Kidney tubule cell (primary cell): ENCODE measurements at places on chromosomes 7 and 10.

GRCh38 chr7:43764039-43764761 is 5.7 kb downstream of the BLVRA start:
- peak; percentile 45 for DNase-seq

DNA sequence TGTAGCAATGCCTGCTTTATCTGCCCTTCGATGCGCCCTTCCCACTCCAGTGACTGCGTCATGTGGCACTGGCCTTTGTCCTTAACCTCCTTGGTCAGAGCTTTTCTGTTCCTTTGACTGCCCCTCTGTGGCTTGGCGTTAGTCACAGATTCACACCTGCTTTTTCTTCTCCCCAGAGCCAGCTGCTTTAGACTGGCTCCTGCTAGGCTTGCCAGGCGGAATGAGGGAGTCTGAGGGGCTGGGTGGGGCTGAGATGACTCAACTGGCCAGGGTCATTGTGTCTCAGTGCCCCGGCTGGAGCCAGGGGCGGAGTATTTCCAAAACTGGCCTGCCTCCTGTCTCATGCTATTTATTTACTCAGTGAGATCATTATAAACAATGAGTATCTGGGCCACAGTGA is 194.1 kb downstream of the EMX2 start:
- DNase-seq: peak; percentile 88

DNA sequence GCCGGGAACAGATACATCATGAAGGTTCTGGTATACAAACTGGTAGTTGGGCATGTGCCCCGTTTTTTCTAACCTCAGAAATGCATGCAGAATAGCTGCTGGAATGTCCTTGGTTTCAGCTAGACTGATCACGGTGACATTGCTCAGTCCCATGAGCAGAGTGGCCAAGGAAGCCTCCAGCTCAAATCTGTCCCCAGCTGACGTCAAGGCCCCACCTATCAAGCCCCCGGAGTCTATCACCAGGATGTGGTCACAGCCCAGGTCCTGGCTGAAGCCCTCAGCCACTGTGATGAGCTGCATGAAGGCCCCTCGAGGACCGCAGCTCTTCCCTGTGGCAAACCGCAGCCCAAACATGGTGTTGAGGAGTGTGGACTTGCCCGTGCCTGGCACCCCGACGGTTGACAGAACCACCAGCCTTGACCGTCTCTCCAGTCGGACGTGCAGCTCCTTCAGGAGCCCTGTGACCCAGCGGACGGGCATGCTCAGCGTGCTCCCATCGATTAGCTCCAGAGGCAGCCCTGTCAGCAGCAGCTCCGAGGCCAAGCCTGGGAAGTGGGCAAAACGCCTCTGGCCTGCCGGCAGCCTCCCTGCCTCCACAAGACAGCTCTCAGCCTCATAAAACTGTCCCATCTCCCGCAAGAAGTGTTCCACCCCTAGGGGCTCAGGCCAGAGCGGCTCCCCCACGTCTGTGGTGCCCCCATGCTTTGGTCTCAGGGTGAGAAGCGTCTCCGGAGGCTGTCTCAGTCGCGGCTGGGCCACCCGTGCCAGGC is 7.8 kb upstream of the MRPS24 start:
- DNase-seq: no peak

DNA sequence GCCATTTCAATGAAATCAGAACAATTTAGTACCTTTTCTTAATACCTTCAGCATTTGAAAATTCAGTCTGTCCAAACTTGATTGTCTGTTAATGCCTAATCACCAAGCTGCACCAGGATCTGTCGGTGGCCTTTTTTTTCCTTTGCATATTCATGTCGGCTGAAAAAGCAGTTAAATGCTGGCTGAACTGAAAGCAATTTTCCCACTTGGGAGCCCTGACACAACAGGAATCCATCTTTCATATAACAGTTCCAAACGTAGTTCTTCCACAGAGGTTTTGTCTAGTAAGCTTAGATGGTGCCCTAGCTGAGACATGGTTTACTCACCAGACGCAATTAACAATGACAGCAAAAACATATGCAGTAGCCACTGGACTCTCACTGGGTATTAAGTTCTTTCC is 83.6 kb upstream of the CHCHD3 start:
- no peak for DNase-seq

DNA sequence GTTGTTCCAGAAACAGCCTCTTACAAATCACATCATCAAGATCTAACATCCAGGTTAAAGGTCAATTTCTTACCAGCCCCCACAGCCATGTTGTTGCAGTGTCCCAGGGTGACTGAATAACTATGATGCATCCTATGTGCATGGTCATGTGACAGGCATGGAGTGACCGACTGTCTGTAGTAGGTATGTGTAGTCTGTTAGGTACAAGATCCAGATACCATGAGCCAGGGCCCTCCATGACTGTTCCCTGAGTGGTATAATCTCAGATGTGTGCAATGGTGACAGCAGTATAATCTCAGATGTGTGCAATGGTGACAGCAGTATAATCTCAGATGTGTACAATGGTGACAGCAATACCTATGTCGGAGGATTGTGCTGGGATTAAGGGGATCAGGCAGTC is 8.8 kb downstream of the CDHR3 start:
- DNase-seq: no peak

GRCh38 chr10:124719213-124719851 is 24.8 kb downstream of the FAM53B start:
- DNase-seq: peak; percentile 51

- DNase-seq: no peak
These were observed 125.1 kb downstream of the TRRAP start for GRCh38 chr7:99003419-99003818.

DNA sequence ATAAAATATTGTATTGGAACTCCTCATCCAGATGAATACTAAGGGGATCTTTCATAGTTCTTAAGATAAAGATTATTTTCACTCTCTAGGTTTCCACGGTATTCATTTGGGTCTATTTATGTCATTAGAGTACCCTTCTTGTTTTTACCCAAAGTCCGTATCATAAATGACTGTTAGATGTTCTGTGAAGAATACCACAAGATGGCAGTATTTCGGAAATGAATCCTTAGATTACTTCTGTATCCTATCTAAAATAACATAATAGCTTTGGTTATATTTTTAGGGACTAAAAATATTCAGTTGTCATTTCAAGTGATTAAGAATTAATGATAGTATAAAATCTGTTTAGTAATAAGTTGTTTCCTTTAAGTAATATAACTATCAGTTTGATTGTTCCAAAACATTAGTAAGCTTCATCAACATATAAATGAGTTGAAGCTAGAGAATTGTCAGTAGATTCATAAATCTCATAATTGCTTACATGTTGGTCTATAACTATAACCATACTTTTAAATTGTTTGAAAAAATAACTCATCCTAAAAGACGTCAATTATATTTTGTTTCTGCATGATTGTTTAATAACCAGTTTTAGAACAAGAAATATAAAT is 337.5 kb upstream of the KCND2 start:
- DNase-seq: peak; percentile 47

DNA sequence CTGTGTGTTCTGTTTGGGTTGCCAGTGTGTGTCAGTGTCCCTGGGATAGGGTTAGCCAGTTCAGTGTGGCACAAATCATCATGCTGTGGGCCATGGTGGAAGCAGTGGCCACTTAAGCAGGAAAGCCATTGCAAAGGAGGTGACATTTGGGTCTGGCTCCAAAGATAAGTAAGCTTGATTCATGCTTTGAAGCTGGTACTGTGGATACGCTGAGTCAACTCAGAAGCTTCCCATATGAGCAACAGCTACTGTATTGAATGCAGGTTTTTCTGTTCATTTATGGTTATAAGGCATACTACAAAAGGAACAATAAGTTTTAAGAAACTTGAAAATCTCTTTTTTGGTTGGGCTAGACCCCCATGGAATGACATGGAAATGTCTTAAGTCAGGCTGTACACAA is 143.1 kb downstream of the BMPER start:
- DNase-seq: no peak

GRCh38 chr10:102246261-102246660 is 929 bp downstream of the GBF1 start:
- DNase-seq: peak; percentile 24

DNA sequence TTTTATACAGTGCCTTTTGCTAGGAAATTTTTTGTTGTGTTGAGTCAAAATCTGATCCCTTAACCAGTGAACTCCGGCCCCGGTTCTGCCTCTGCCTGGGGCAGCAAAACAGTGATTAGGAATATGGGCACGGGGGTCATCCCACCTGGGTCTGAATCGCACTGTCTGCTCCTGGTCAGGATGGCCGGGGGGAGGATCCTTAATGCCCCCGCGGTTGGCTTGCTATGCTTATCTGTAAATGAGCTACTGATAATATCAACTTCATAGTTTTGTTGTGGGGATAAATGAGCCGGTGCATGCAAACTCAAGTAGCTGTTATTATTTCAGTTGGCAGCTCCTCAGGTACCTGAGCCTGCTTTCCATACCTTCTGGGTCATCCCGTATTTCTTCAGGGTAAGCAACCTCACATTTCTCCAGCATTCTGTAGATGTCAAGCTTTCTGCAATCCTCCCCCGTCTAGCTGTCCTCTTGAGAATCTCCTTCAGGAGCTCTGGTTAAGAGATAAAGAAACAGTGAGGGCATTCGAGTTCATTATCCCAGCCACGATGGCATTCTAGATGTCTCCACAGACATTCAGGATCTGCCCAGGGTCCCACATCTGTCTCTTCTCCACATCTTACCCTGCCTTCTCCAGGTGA is 592.2 kb downstream of the SDK1 start:
- DNase-seq: no peak

GRCh38 chr10:75542906-75543305 is 111.5 kb downstream of the LRMDA start:
- DNase-seq: peak; percentile 41

- no peak for DNase-seq
These were observed 165.5 kb upstream of the SMIM30 start for GRCh38 chr7:113283861-113284260.

DNA sequence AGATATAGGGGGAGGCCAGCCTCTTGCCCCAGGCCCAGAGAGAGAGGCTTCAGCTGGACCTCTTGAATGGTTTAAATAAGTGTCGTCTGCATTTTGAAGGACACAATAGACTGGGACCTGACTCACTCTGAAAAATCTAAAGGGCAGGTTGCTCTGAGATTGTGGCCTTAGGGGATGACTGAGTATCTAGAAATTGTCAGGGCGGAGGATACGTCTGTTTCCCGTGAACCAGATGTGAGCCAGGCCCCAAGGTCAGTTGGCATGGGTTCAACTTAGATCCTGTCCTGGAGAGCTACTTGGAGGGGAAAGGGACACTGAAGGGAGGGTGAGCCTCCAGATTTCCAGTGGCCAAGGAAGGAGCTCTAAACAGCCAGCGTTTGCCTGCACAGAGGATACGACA is 110.2 kb downstream of the CHN2 start:
- DNase-seq: peak; percentile 3

- DNase-seq: peak; percentile 23
These were observed 160.9 kb upstream of the BMPER start for GRCh38 chr7:33744293-33745075.

- DNase-seq: no peak
These were observed 225.9 kb downstream of the WDR11 start for GRCh38 chr10:121076776-121077715.

GRCh38 chr10:80437227-80437626 is 16.9 kb upstream of the TSPAN14 start:
- no peak for DNase-seq

DNA sequence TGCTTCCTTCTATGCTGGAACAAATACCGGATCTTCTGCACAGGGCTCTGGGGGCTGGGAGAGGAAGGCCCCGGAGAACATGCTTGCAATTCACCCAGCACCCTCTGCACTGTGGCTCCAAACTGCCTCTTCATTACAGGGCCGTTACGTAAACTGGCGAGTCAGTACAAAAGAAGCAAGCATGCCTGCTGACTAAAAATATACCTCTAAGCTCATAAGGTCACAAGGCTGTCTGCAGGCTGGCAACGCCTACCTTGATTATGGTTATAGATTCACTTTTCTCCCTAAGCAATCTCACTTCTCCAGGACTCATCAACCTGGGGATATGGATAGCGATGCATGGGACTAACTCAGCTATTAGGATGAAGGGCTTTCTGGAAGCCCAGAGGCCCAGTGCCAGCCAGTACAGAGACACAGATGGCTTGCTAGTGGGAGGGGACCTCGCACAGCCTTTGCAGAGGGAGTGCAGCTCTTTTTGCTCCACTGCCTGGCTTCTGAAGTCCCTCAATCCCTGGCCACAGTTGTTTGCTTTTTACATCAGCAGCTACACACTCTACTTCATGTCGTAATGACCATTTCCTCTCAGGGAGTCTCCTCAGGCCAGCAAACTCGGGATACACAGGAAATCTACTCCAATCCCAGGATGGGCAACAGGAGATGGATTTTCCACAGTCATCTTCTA is 96.1 kb downstream of the SH3PXD2A start:
- peak; percentile 59 for DNase-seq

GRCh38 chr10:46040004-46040403 is 6.1 kb downstream of the MSMB start:
- DNase-seq: no peak
